ENCODE measurements at places on chromosomes 6 and 20.

DNA sequence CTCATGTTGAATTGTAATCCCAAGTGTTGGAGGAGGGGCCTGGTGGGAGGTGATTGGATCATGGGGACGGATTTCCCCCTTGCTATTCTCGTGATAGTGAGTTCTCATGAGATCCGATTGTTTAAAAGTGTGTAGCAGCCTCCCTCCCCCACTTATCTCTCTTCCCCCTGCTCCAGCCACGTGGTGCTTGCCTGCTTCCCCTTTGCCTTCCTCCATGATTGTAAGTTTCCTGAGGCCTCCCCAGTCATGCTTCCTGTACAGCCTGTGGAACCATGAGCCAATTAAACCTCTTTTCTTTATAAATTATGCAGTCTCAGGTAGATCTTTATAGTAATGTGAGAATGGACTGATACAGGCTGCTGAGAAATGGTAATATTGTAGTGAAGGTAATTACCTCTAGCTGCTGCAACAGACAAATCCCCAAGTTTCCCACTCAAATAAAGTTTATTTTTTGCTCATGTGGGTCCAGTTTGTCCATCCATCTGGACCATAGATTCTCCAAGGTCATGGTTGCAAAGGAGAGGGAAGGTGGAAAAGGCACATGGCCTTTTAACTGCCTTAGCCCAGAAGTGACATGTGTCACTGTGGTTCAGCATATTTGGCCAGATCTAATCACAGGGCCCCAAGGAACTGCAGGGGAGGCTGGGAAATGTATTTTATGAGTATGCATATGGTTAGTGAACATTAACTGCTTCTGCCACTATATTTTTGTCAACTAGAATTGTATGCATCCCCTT lies 89.2 kb downstream of the TRMT11 start:
- no peak for DNase-seq

DNA sequence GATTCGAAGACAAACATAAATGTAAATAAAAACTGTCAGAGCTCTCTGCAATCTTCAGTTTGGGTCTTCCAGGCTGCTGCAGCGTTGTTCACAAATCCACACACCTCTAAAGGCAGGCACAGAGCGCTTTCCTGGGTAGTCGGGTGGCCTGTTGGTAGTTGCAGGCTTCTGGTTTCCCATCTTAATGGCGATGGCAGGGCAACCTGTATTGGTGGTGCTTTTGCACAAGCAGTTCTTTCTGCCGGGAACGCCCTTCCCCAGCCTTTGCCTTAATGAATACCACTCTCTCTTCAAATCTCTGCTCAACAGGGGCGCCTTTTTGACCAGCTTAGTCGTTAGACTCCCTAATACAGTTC lies 723 bp upstream of the IFT52 start:
- DNase-seq, result no peak

GRCh38 chr6:42103753-42104094 lies 38.7 kb downstream of the C6orf132 start:
- DNase-seq, result no peak

DNA sequence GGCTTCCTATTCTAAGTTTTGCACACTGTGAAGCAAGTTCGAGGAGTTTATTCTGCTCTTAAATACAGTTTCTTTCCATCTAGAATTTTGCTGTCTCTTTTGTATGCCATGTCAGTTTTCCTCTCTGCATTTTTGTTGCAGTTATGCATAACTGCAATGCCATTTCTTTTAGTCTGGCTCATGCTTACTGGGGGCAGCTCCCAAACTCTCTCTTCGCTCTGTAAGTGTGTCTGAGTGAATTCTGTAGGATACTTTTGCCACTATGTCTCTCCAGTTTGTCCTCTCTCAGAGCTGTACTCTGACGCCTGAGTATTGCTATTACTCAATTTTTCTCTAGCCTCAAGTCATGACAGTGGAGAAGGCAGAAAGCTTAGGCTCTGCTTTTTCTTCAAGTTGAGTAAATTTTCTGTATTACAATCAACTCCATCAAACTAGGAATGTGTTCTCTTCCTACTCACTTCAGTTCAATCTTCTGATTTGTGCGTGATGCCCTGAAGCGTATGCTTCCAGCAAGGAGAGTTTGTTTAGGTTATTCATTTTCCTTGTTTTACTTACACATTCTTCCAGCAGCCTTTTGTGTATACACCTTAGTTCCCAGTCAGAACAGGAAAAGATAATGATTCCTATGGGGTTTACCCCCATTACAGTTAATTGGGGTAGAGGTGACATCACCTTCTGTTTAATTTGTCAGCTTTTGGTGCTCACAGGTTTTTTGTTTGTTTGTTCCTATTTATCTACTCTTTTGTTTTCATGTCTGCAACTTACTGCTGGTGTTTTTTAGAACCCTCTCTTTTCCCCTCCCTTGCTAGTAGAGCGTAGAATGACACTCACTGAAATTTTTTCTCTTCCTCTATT lies 430.9 kb downstream of the BCKDHB start:
- no peak for DNase-seq

DNA sequence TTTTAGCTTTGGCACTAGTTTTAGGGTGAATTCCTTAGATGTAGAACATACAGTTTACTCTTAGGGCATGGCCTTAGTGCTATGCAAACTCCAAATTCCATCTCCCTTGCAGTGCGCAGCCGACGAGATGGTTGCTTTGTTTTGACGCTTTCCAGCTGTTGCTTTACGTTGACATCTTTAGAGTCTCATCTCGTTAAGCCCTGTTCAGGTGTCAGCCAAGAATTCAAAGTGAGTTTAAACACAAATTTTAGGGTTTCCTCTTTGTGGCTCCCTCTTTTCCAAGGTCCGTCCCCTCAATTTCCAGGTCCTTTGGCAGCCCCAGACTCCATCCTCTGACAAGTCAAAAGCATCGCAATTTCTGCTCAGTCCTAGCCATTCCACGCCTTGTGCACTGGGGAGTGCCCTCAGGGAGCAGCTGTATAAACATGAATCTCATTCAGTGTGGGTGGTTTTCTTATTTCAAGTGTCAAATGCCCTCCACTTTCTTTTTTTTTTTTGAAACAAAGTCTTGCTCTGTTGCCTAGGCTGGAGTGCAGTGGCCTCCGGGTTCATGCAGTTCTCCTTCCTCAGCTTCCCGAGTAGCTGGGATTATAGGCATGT lies 14.1 kb upstream of the MAK start:
- no peak for DNase-seq

DNA sequence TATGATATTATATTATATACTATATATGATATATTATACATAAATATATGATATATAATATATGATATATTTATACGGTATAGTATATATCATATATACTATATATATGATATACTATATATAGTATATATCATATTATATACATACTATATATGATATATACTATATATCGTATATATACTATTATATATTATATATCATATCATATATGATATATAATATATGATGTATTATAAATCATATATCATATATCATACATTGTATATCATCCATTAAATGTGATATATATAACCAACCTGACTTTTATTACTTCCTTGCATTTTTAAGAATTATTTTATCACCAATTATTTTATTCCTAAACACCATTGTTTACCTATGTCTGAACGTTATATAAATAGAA lies 146.6 kb upstream of the PRSS16 start:
- DNase-seq, result no peak

DNA sequence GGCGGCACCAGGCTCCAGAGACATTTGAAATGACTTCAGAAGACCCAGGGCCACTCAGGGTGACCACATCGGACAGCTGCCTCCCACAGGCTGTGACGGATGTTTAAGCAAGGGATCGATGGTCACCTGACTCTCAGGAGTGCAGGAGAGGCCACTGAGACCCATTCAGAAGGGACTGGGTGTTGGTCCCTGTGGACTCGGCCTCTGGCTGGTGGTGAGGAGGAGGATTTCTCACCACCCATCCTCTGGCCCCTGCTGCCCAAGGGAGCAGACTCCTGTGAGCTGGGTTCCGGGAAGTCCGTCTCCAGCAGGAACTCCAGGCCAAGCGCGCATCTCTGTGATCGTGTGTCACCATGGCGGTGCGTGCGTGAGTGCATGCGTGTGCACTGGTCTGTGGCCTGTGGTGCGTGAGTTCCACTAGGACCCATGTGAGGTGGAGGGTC lies 25.5 kb downstream of the NPEPL1 start:
- DNase-seq, result no peak

DNA sequence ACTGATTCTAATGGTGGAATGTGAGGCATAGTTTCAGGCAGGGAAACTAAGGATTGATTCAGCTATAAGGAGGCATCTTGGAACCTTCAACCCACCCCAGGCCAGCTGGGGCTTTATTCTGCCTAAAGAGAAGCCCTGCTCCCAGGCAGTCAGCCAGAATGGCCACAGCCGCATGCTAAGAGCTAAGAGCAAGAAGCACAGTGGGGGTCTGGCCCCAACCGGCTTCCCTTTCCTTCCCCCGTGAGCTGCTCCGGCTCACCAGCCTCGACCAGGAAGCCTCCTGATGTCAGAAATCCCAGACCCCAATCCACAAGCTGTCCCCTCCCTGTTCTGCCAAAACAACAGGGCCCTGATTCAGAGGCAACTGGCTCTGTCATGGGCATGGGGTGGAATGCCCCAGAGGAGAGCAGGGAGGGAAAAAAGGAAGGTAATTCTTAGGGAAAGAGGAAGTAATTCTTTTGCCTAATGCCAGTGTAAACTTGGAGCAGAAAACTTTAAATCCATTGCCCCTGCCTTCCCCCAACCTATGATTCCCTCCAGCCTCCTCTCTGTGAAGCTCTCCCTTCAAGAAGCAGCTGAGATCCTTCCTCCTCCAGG lies 6.9 kb downstream of the GRM4 start:
- no peak for DNase-seq

- DNase-seq, result no peak
Measured at GRCh38 chr20:44585057-44585963, 2.9 kb downstream of the PKIG start.

DNA sequence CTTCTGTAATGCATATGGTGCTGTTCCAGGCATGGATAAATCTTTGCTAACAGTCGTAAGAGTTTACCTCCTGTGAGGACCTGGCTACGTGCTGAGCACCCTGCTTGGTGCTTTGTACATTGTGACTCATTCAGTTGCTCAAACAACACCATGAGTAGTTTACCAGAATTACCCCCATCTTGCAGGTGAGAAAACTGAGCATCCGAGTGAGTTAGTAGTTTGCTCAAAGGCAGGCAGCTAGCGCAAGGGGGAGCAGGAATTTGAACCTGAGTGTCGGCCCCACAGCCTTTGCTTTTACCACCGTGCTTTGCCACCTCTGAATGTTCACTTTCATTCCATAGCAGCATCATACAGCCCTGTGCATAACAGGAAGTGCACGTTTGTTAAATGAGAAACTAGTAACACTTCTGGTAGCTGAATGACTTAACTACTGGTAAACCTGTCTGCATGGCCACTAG lies 121.9 kb downstream of the MTHFD1L start:
- peak; percentile 11 for DNase-seq

- peak; percentile 73 for DNase-seq
Measured at GRCh38 chr6:30101444-30102413, 11.2 kb downstream of the TRIM31 start.

- DNase-seq, result no peak
Measured at GRCh38 chr6:109853426-109853825, 124.7 kb upstream of the GPR6 start.

GRCh38 chr6:98974309-98974708 lies 26.6 kb upstream of the FBXL4 start:
- no peak for DNase-seq

DNA sequence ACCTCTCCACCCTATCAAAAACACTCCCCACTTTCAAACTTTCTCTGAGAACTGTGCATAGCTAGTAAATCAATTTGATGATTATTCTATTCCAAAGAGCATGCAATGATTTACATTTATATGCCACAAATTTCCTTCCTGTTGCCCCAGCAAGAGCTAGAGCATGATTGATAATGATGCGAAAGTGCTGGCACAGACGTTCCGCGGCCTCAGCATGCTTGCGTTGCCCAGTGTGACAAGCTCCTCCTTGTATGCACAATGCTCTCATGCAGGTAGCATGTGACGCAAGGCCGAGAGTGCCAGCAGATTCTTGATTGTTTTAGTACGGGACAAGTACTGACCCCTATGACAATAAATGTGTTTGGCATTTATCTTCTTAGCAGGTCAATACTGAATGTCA lies 696.3 kb upstream of the SLC35B3 start:
- DNase-seq, result no peak

- DNase-seq, result no peak
Measured at GRCh38 chr6:12403947-12404647, 113.9 kb downstream of the EDN1 start.

DNA sequence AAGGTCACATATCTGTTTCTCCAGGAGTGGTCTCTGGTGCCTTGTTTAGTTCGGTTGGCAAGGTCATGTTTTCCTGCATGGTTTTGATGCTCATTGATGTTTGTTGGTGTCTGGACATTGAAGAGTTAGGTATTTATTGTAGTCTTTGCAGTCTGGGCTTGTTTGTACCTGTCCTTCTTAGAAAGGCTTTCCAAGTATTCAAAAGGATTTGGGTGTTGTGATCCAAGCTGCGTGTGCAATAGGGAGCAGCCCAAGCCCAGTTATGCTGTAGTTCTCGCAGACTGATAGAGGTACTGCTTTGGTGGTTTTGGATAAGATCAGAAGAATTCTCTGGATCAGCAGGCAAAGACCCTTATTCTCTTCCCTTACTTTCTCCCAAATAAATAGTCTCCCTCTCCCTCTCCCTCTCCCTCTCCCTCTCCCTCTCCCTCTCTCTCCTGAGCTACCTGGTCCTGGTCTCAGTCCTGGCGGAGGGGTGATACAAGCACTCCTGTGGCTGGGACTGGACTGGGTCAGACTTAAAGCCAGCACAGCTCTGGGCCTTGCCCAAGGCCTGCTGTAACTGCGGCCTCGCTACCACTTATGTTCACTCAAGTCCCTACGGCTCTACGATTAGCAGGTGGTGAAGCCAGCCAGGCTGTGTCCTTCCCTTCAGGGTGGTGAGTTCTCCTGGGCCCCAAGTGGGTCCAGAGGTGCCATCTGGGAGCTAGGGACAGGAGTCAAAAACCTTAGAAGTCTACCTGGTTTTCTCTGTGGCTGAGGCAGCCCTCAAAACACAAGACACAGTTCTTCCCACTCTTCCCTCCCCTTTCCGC lies 27.3 kb upstream of the GRM4 start:
- no peak for DNase-seq

- DNase-seq, result no peak
Measured at GRCh38 chr6:122264557-122264956, 134.9 kb upstream of the HSF2 start.

DNA sequence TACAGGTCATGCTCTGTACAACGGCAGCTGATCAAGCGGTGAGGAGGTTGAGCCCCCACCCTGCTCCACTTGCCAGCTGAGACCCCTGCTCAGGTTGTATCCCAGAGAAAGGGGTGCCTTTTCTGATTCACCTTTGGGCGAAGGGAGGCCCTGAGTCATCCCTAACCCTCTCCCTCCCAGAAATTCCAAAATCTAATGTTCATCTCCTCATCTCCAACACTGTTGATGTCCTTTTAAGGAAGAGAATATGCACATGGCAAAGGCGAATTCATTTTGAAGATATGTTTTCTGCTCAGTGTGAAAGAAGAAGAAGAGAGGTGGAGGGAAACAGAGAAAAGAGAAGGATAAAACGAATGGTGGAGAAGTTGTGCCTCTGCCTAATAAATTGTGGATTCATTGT lies 120.5 kb downstream of the SCML4 start:
- no peak for DNase-seq

GRCh38 chr6:91094341-91094740 lies 507.5 kb upstream of the MAP3K7 start:
- DNase-seq, result no peak

All from stimulated activated CD4-positive, alpha-beta T cell treated with anti-CD3 and anti-CD28 coated beads, Interleukin-4, amount 100 ng/mL, for 48 hours (primary cell).